ENCODE measurements at places on chromosomes 3 and 15.

GRCh38 chr3:123305192-123305591 lies 103.4 kb downstream of the SEC22A start:
- DNase-seq = no peak

DNA sequence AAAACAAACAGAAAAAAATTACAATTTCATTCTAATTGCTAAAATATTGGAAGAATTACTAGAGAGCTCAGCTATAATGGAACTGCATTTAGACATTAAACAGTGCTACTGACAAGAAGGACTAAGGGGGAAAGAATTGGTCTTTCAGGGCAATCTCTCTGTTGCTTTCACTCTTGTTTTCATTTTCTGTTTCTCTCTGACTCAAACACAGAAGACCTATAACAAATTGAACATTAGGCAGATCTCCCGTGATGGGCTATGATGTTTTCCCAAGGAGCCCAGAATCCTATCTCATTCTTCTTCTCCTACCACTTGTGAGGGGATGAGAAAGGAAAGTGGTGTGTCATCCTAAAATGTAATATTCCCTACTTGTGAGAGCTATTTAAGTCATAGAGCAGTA lies 358.0 kb upstream of the TGFBR2 start:
- no peak for DNase-seq

GRCh38 chr3:33919312-33920120 lies 121.1 kb downstream of the PDCD6IP start:
- no peak for DNase-seq

GRCh38 chr15:73746883-73747282 lies 6.3 kb downstream of the INSYN1 start:
- no peak for DNase-seq

- DNase-seq = peak; percentile 27
These were observed 253.6 kb downstream of the MAGI1 start for GRCh38 chr3:65785065-65785645.

DNA sequence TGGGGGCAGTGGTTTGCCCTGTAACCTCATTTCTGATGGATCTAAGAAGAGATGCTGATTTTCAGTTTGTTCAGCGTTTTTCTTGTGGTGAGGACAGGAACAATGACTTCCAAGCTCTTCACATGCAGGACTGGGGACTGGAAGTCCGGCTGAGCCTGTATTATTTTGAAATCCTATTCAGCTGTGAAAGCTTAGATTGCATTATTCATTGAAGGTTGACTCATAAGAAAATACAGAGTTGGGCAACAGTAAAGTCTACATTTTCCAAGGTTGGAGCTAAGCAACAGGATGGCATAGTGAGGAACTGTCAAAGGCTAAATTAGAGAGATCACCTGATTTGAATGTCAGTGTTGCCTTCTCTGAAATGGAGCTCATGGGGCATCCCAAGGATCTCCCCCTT lies 230.9 kb upstream of the FEZF2 start:
- no peak for DNase-seq

- DNase-seq = no peak
These were observed 3.9 kb downstream of the RPL35A start for GRCh38 chr3:197953881-197954280.
